ENCODE measurements at places on chromosomes 3 and 15.

GRCh38 chr3:47005212-47006144, 26.0 kb downstream of the NBEAL2 start:
- H3K36me3 ChIP-seq: peaks cover 23% of the 10 kb centered on the region
- H3K4me3 ChIP-seq: no peak overlapping the region
- no peaks in the 10 kb centered on the region for H3K27me3 ChIP-seq
- peaks cover 5% of the 10 kb centered on the region for H3K4me1 ChIP-seq

- DNase-seq: no peak
- no peak overlapping the region for H3K4me3 ChIP-seq
- H3K27me3 ChIP-seq: no peaks in the 10 kb centered on the region
- no peaks in the 10 kb centered on the region for H3K4me1 ChIP-seq
- H3K36me3 ChIP-seq: no peaks in the 10 kb centered on the region
Observed at GRCh38 chr3:130729154-130729553, 17.5 kb downstream of the PIK3R4 start.

DNA sequence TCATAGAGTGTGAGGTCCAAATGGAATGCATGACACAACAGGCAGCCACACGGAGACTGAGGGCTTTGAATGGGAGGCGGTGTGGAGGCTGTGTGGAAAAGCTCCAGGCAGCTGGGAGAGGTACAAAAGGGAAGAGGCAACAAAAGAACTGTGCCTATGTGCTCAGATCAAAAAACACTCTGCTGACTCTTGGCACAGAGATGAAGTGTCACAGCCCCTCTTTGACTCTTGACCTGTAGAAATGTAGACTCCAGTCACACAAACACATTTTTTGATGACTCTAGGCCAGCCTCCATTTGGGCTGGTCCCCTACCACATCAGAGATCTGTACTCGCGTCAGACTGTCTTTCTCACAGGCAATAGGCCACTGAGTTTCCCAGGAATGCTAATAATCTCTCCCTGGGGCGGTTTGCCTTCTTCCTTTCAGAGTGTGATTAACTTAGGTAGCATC, 456.0 kb downstream of the TUSC7 start:
- H3K27ac ChIP-seq: no peak overlapping the region
- H3K4me1 ChIP-seq: no peaks in the 10 kb centered on the region
- no peak overlapping the region for H3K4me3 ChIP-seq
- H3K36me3 ChIP-seq: no peaks in the 10 kb centered on the region

GRCh38 chr15:85580879-85581278, 200.5 kb downstream of the AKAP13 start:
- peaks cover 58% of the 10 kb centered on the region for H3K4me1 ChIP-seq
- H3K4me3 ChIP-seq: no peak overlapping the region
- no peak for DNase-seq
- H3K36me3 ChIP-seq: peaks cover 10% of the 10 kb centered on the region

GRCh38 chr3:171660188-171660587, 150.1 kb downstream of the PLD1 start:
- no peaks in the 10 kb centered on the region for H3K36me3 ChIP-seq
- H3K27ac ChIP-seq: no peak overlapping the region
- no peak for DNase-seq
- no peaks in the 10 kb centered on the region for H3K27me3 ChIP-seq

- H3K4me3 ChIP-seq: no peak overlapping the region
- H3K4me1 ChIP-seq: no peaks in the 10 kb centered on the region
- no peak for DNase-seq
- no peak overlapping the region for H3K27ac ChIP-seq
- H3K27me3 ChIP-seq: no peaks in the 10 kb centered on the region
Observed at GRCh38 chr3:126539558-126540250, 15.7 kb downstream of the CHST13 start.

GRCh38 chr3:192655628-192656027, 71.7 kb downstream of the FGF12 start:
- no peaks in the 10 kb centered on the region for H3K4me1 ChIP-seq
- no peaks in the 10 kb centered on the region for H3K27me3 ChIP-seq
- no peak overlapping the region for H3K4me3 ChIP-seq
- DNase-seq: no peak

DNA sequence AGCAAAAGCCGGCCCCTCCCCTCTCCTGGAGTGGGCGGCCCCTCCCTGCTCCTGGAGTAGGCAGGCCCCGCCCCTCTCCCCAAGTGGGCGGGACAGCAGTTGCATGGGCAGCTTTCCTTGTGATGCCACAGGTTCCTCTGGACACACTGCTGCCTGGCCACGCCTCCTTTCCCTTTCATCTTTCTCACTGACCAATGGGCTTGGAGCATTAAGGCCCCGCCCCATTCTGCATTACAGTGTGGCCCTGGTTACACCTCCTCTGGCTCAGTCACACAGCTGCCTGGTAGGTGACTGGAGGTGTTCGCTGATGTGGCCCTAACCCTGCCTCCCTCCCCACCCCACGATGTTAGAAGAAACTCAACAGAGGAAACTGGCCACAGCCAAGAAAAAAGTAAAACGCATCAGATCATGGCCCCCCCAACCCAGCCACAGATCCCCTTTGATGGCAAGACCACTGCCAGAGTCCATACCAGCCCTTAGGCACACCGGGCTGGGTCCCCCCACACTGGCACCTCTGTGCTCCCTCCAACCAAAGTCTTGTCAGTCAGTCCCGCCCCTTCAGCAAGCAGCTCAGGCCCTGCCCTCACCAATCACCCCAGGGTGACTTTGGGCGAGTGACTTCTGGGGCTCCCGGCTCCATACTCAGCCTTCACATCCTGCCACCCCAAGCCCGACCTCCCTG, 84.3 kb downstream of the ADAMTS7 start:
- H3K4me1 ChIP-seq: no peaks in the 10 kb centered on the region
- no peaks in the 10 kb centered on the region for H3K27me3 ChIP-seq
- no peaks in the 10 kb centered on the region for H3K36me3 ChIP-seq
- DNase-seq: no peak
- no peak overlapping the region for H3K27ac ChIP-seq
- H3K4me3 ChIP-seq: no peak overlapping the region

DNA sequence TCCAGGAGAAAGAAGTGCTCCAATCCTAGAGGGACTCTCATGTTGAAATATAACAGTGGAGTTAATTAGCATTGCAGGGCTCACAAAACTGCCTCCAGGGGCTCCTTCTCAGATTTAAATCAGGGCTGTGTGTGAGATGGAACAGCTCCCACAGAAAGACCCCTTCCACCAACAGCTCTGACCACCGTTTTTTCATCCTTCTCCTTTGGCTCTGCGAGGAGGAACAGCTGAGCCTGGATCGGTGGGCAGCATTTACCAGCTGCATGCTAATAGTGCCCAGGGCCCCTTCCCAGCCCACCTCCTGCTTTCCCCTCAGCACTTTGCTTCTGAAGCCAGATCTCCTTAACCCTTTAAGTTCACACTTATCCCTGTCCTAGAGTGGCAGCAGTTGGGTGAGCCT, 119.2 kb upstream of the UBE2E1 start:
- no peaks in the 10 kb centered on the region for H3K4me1 ChIP-seq
- no peak overlapping the region for H3K27ac ChIP-seq
- H3K4me3 ChIP-seq: no peak overlapping the region
- no peak for DNase-seq

GRCh38 chr3:188338086-188338485, 184.1 kb downstream of the LPP start:
- peaks cover 5% of the 10 kb centered on the region for H3K27me3 ChIP-seq
- no peak for DNase-seq
- H3K27ac ChIP-seq: no peak overlapping the region
- H3K4me3 ChIP-seq: no peak overlapping the region

DNA sequence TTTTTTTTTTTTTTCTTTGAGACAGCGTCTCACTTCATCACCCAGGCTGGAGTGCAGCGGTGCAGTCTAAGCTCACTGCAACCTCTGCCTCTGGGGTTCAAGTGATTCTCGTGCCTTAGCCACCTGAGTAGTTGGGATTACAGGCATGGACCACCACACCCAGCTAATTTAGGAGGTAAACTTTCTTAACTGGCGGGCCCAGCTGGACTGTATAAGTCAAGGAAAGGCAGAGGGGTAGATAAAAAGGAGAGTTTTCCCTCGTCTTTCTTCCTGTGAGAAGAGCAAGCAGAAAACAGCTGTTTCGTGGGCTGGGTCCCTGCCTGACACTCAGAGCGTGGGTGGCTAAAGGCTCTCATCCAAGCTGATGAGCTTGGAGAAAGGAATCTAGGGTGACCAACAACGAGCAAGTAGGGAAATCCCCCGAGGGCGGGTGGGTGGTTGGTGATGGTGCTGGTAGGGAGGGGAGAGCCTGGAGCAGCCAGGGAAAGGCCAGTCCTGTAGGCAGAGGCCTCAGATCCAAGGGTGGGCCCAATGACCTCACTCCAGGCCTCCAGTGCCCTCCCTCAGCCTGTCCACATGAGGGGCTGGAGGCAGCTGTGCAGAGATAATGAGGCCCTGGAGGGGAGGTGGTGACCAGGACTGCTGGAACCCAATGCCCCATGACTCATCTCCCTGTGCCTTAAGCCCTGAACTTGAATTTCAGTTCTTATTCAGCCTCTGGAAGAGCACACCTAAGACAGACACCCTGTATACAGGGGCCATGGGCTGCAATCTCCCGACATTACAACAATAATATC, 43.1 kb upstream of the LIMD1 start:
- DNase-seq: no peak
- H3K4me3 ChIP-seq: no peak overlapping the region
- no peaks in the 10 kb centered on the region for H3K27me3 ChIP-seq

DNA sequence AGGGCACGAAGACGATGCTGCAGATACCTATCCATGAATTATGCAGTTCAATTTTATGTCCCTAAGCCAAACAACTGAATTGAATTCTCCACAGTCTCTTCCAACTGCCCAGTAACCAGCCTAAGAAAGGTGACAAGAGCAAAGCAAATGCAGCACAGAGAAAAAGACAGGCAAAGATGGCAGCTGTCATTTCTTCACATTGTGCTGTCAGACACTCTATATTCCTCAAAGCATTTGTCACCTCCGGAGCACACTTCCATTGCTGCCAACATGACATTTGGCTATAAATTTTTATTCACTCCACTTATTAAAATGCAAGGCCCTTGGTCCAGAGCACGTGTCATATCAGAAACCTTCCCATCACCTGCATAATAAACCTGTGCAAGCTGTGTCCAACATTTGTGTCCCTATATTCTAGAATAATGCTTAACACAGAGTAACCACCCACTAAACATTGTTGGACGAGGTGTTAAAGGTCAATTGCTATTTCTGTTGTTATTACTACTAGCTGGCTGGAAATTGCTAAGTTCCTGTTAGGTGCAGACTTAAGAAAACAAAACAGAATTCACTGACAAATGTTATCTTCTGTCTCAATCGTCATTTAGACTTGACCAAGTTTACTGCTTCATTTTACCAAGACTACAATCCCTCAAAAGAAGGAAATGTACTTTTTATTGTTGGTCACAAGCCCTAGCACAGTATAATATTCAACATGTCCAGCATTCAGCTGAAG, 89.7 kb downstream of the MAGI1 start:
- H3K4me3 ChIP-seq: no peak overlapping the region
- H3K27ac ChIP-seq: no peak overlapping the region
- H3K36me3 ChIP-seq: no peaks in the 10 kb centered on the region
- H3K27me3 ChIP-seq: no peaks in the 10 kb centered on the region
- H3K4me1 ChIP-seq: no peaks in the 10 kb centered on the region

DNA sequence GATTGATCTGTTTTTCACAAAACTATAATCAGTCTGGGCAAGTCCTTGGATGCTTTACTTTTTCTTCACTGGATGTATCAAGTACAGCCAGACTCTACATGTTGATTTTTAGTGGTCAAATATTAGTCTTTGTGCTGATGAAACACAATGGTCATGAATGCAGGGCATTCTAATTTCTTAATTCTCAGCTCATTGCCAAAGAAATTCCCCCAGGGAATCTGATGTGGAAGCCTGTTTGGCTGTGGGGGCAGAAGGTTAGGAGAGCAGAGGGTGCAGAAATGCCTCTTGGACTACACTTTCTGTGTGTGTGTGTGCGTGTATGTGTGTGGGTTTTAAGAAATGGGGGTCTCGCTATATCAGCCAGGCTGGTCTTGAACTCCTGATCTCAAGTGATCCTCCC, 48.7 kb upstream of the HACD2 start:
- no peaks in the 10 kb centered on the region for H3K27me3 ChIP-seq
- no peak overlapping the region for H3K4me3 ChIP-seq
- DNase-seq: no peak
- no peaks in the 10 kb centered on the region for H3K36me3 ChIP-seq
- H3K27ac ChIP-seq: no peak overlapping the region
- H3K4me1 ChIP-seq: no peaks in the 10 kb centered on the region

DNA sequence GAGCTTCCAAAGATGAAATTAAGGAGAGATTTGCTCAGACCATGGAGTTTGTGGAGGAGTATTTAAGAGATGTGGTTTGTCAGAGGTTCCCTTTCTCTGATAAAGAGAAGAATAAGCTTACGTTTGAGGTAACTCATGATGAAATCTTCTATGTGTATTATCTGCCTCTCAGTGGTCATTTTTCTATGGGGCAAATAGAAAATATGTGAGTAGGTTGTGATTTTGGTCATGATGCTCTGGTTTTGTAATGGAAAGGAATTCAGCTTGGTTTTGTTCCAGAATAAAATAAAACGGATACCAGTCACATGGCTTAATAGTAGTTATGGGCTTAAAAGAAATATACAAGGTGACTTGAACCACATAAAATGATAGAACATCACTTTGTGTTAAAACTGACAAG, 181.1 kb downstream of the ITPR1 start:
- H3K4me3 ChIP-seq: no peak overlapping the region
- H3K27ac ChIP-seq: no peak overlapping the region
- H3K27me3 ChIP-seq: no peaks in the 10 kb centered on the region
- no peaks in the 10 kb centered on the region for H3K4me1 ChIP-seq
- H3K36me3 ChIP-seq: peaks cover 10% of the 10 kb centered on the region

DNA sequence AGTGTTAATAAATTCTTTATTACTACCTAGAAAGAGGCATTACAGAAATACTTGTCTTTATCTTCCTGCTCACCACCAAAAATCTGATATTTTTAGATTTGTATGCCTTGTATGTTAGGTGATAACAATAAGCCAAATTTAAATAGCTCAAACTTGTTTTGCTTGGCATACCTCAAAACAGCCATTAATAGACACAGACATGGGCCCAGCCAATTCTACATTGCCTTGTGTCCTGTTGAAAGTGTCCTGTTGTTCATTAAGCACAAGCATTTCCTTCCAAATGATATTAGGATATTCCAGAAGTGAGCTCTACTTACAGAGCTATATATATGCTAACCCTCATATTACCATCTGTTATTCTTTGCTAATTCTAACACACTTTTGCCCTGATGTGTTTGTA, 438.6 kb upstream of the ZNF385D start:
- H3K27me3 ChIP-seq: no peaks in the 10 kb centered on the region
- no peak for DNase-seq

GRCh38 chr3:45145223-45145622, 955 bp downstream of the CDCP1 start:
- H3K36me3 ChIP-seq: no peaks in the 10 kb centered on the region
- peaks cover 10% of the 10 kb centered on the region for H3K27me3 ChIP-seq
- H3K27ac ChIP-seq: no peak overlapping the region

- H3K27me3 ChIP-seq: no peaks in the 10 kb centered on the region
- H3K27ac ChIP-seq: no peak overlapping the region
- no peak overlapping the region for H3K4me3 ChIP-seq
- no peak for DNase-seq
- H3K36me3 ChIP-seq: no peaks in the 10 kb centered on the region
- no peaks in the 10 kb centered on the region for H3K4me1 ChIP-seq
Observed at GRCh38 chr3:167350245-167350862, 29.7 kb downstream of the ZBBX start.

GRCh38 chr15:63046917-63047760, 4.6 kb downstream of the TPM1 start:
- peak overlapping the region; percentile 75 for H3K4me3 ChIP-seq
- no peaks in the 10 kb centered on the region for H3K36me3 ChIP-seq
- H3K4me1 ChIP-seq: peaks cover 6% of the 10 kb centered on the region
- H3K27ac ChIP-seq: no peak overlapping the region

GRCh38 chr15:39028069-39028468, 463.5 kb upstream of the RASGRP1 start:
- DNase-seq: no peak
- H3K4me3 ChIP-seq: no peak overlapping the region
- H3K4me1 ChIP-seq: no peaks in the 10 kb centered on the region
- H3K27ac ChIP-seq: no peak overlapping the region
- H3K36me3 ChIP-seq: no peaks in the 10 kb centered on the region
